HEK293T (cell line): ENCODE measurements at places on chromosomes 4 and X.

- DNase-seq: no peak
These were observed 29.0 kb downstream of the UTP14A start for GRCh38 chrX:129934952-129935351.

GRCh38 chrX:51862920-51863319 is 30.5 kb upstream of the MAGED1 start:
- DNase-seq: no peak

GRCh38 chr4:157929486-157929885 is 243.3 kb downstream of the GASK1B start:
- no peak for DNase-seq

- DNase-seq: no peak
These were observed 162.0 kb upstream of the ATP6AP2 start for GRCh38 chrX:40418813-40419195.

DNA sequence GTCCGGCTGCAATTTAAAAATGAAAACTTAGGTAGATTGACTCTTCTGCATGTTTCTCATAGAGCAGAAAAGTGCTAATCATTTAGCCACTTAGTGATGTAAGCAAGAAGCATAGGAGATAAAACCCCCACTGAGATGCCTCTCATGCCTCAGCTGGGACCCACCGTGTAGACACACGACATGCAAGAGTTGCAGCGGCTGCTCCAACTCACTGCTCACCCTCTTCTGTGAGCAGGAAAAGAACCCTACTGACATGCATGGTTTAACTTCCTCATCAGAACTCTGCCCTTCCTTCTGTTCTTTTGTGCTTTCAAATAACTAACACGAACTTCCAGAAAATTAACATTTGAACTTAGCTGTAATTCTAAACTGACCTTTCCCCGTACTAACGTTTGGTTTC is 41.0 kb downstream of the MAP7D3 start:
- DNase-seq: no peak

GRCh38 chrX:65990702-65991101 is 49.2 kb downstream of the VSIG4 start:
- no peak for DNase-seq

DNA sequence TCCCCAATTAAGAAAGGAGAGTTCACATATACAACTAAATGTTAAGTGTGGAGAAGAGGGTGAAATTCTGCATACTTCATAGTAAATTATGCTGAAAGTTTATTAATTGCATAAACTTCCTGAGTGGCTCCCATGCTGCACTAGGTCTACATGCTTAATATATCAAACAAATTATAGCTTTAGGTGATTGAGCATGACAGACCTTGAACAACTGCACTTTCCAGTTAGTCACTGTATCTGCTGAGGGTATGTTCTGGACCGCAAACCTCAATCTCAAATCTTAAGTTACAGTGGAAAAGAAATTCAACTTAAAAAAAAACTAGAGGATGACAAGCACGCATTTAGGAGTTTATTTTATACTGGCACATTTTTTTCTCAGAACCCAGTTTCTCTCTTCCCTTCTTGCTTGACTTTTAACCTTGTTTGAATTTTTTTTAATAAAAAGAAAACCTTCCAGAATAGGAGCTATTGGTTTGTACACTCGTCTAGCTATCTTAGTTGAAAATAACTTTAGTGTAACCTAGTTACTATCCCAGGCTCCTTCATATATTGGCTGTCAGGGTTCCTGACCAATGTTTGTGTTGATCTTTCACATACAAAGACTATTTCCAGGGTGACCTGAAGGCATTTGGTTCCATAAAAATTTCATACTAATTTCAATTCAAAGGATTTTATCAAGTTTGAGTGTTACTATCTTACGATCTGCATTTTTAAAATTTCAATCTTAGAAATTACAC is 10.2 kb upstream of the FAM120C start:
- no peak for DNase-seq
